ENCODE measurements at places on chromosomes 3 and 15. TPM values are rescaled to one million over a fixed set of nuclear protein-coding genes. Genes with fewer than 3 reads are reported as not detected.

DNA sequence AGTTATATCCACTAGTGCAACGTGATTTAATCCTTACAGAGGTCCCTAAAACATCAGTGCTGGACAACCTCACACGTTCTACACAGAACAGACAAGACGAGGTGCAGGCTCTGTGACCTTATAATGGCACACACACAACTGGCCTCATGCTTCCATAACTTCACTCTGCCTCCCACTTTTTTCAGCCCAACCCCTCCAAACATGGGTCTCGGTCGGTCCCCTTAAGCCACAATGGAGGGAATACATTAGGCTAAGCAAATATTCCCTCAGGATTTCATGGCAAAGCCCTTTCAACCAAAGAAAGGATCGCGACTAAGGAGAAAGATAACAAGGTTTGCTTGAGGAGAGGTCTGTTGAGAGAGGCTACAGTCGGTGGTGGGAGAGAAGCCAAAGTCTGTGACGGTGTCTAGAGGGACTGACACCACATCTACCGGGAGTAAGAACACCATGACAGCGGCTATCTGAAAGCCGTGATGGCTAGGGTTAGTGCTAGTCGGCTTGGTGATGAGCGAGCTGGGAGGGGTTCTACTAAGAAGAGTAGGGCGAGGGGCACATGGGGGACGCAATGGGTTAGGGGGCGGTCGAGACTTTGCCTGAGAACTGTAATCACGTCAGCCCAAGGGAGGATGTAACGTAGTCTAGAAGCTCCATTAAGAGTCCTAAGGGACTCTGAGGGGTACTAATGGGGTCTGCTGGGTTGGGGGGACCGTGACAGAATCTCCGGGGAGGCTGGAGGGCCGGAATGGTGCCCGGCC lies 1.0 kb downstream of the MYO9A start:
- DNase-seq = peak; percentile 28
- peak overlapping the region; percentile 94 for H3K27ac ChIP-seq
- H3K27me3 ChIP-seq = no peaks in the 10 kb centered on the region
- H3K36me3 ChIP-seq = no peaks in the 10 kb centered on the region
- peaks cover 9% of the 10 kb centered on the region for H3K4me1 ChIP-seq

DNA sequence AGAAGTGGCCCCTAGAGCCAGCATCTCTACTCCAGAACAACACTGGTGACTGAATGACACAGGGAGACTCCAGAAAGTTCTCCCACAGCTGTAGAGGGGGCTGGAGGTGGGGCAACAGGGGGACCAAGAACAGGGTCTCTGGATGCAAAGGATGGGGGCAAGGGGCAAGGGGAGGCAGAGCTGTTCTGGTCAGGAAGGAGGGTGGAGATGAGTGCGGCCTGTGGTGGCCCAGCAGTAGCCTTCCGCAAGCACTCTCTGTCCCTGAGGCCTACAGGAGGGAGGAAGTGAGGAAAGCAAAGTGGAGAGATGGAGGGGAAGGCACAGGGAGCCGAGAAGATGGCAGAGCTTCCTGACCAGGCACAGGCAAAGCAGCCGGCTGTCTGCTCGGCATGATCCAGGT lies 56.5 kb downstream of the HOMER2 start:
- DNase-seq = no peak
- no peaks in the 10 kb centered on the region for H3K27me3 ChIP-seq

The APPL1 gene
- total RNA-seq = 20.7 TPM

DNA sequence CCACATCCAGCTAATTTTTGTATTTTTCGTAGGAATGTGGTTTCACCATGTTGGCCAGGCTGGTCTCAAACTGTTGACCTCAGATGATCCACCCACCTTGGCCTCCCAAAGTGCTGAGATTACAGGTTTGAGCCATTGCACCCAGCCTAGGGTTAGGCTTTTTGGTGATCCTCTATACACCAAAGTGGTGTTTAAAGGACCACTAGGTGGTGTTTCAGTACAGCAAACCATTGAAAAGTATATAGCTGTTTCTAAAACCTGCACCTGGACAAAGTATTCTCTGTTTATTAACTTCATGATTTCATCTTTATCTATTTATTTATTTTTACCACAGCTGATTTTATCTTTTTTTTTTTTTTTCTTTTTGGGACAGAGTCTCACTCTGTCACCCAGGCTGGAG lies 68.4 kb downstream of the MINDY2 start:
- H3K27me3 ChIP-seq = no peaks in the 10 kb centered on the region
- no peak overlapping the region for H3K27ac ChIP-seq
- H3K36me3 ChIP-seq = no peaks in the 10 kb centered on the region
- DNase-seq = peak; percentile 14

DNA sequence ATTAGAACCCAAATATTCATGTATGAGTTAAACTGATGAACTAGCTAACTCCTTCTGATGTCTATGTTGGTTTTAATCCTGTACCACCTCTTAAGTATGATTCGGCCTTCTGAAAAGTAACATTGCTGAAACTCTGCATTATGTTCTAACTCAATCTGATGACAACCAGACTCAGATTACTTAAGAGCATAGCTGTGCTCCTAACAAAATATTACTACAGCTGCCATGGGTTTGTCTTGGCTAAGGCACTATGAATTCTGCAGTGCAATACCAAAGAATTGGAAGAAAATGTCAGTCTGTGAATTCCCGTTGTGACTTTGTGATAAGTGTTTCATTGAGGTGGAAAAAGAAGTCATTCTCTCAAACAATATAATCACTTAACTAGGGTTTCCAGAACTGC lies 224.4 kb downstream of the ZMAT3 start:
- H3K4me1 ChIP-seq = no peaks in the 10 kb centered on the region
- H3K27ac ChIP-seq = no peak overlapping the region
- DNase-seq = no peak
- H3K36me3 ChIP-seq = no peaks in the 10 kb centered on the region
- no peak overlapping the region for H3K4me3 ChIP-seq

- no peak for DNase-seq
- H3K4me3 ChIP-seq = no peak overlapping the region
- H3K36me3 ChIP-seq = no peaks in the 10 kb centered on the region
- no peak overlapping the region for H3K27ac ChIP-seq
- no peaks in the 10 kb centered on the region for H3K27me3 ChIP-seq
Measured at GRCh38 chr3:194606941-194607340, 26.3 kb downstream of the TMEM44 start.

GRCh38 chr3:188296761-188297612 lies 143.0 kb downstream of the LPP start:
- peaks cover 16% of the 10 kb centered on the region for H3K4me1 ChIP-seq
- no peaks in the 10 kb centered on the region for H3K36me3 ChIP-seq
- no peak overlapping the region for H3K27ac ChIP-seq
- DNase-seq = peak; percentile 48

GRCh38 chr3:151777880-151778279 lies 36.0 kb upstream of the AADAC start:
- no peak overlapping the region for H3K27ac ChIP-seq
- H3K27me3 ChIP-seq = no peaks in the 10 kb centered on the region
- H3K4me3 ChIP-seq = no peak overlapping the region
- no peaks in the 10 kb centered on the region for H3K36me3 ChIP-seq
- peaks cover 9% of the 10 kb centered on the region for H3K4me1 ChIP-seq

The ULK3 gene
- total RNA-seq = 53.3 TPM

The SLC12A1 gene
- not detected for total RNA-seq

The TRH gene
- not detected for total RNA-seq

DNA sequence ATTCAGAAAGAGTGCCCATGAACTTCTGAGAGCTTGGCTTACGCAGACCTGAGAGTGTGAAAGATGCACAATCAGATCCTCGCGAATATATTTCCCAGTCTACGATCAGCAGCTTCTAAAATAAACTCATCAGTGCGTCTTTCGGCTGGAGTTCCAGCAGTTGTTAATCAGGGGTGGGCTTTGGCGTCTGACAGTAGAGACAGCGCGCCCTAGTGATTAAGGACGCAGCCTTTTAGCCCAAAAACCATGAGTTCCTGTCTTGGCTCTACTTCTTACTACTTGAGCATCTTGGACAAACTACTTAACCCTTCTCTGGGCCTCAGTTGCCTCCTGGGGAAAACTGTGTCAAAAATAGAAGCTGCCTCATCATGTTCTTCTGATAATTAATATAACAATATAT lies 15.8 kb upstream of the ARRDC4 start:
- H3K27me3 ChIP-seq = peaks cover under 1% of the 10 kb centered on the region
- H3K36me3 ChIP-seq = no peaks in the 10 kb centered on the region
- H3K4me1 ChIP-seq = no peaks in the 10 kb centered on the region

DNA sequence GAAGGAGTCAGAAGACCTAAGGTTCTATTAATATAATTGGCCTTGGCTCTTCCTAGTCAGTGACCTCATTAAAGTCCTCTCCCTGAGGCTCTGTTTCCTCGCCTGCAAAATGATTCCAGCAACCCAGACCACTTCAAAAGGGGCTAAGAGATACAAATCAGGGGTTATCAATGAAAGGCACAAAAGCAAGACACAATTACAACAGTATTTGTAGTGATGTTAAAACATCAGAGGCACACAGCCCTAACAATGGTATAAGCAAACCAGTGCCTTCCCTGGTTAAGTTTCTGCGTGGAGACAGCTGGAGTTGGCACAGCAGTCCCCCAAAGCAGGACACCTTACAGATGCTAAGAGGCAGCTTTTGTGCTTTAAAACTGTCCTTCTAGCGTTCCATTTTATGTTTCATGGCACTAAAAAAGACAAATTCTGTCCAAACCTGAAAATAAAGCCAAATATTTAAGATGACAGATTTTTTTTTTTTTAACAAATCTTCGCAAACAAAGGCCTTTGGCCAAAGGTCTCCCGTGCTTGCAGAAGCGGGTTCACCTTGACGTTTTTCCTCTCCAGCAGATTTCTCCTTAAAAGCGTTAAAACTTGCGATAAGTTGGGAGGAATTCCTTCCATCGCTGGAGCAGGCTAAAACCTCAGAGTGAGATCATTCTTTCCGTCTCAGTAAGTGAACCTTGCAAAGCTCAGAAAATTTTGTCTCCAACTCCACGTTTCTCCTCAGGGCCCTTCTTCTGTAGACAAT lies 999 bp downstream of the ZNF280D start:
- H3K27me3 ChIP-seq = no peaks in the 10 kb centered on the region
- peak; percentile 18 for DNase-seq
- H3K27ac ChIP-seq = peak overlapping the region; percentile 94
- peaks cover 37% of the 10 kb centered on the region for H3K4me1 ChIP-seq
- H3K36me3 ChIP-seq = peaks cover 10% of the 10 kb centered on the region

DNA sequence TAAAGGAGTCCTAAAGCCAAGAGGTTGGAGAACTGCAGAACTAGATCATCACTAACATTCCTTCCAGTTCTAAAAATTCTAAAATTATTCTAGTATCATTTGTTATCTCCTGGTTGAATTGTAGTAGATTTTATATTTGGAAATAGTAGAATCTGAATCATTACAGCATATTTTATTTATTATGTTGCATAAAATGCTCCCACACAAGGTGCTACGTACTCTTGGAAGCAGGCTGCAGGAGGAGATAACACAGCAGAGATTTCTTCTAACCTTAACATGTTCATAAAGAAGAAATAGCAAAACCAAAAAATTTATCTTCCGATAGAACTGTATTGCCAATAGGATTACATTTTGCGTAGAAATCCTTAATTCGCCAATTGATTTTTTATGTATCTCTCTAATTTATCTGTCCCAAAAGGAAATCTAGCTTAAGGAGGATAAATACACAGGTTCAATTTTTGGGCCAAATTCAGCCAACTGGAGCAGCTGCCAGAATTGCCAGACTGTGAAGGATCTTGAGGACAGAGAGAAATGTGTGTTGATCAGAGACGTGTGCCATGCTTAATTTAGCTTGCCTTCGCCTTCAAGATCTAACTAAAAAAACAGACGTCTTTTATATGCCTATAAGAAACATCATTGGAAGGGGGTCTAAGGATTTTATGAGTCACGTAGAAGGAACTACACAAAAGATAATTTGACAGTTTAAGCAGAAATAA lies 134.4 kb upstream of the MITF start:
- no peak overlapping the region for H3K27ac ChIP-seq
- DNase-seq = no peak
- H3K36me3 ChIP-seq = no peaks in the 10 kb centered on the region
- H3K27me3 ChIP-seq = no peaks in the 10 kb centered on the region

The MRPL47 gene
- 84.6 TPM for total RNA-seq

DNA sequence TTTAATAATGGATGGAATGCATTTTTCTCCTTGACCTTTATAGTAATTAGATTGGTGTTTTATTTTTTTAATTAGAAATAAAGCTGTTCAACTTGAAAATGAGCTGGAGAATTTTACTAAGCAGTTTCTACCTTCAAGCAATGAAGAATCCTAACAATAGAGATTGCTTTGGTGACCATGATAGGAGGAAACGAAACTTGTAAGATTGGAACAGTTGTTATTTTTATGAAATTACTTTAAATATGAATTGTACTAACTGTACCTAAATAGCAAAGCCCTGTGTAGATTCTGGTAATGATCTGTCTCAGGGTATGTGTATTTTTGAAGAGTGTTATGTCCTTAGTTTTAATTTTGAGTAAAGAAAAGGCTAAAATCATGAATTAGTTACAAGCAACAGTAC lies 44.4 kb downstream of the MFN1 start:
- no peaks in the 10 kb centered on the region for H3K27me3 ChIP-seq
- no peak for DNase-seq
- peaks cover 30% of the 10 kb centered on the region for H3K36me3 ChIP-seq
- H3K4me1 ChIP-seq = no peaks in the 10 kb centered on the region
- no peak overlapping the region for H3K4me3 ChIP-seq

DNA sequence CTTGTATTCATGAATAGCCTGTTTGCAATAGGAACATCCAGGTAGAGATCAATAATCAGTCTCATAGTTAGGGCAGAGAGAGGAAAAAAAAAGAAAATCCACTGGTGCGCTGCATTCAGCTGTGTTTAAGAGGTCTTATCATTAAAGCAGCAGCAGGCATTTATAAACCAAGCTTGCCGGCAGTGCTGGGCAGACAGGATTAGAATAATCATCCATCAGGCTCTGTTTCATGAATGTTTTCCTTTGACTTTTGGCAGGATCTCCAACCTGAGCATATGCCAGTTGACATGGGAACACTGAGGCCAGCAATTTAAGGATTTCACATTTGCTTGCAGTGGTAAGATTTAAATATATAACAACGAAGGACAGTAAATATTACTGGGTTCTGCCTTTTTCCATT lies 305.2 kb upstream of the SEMA6D start:
- H3K4me3 ChIP-seq = no peak overlapping the region
- H3K27ac ChIP-seq = peak overlapping the region; percentile 46
- no peaks in the 10 kb centered on the region for H3K27me3 ChIP-seq
- no peaks in the 10 kb centered on the region for H3K36me3 ChIP-seq
- DNase-seq = peak; percentile 47

The GOLGA8S gene
- total RNA-seq = not detected

GRCh38 chr3:135532021-135532420 lies 433.5 kb upstream of the PPP2R3A start:
- peaks cover 31% of the 10 kb centered on the region for H3K27me3 ChIP-seq
- H3K36me3 ChIP-seq = no peaks in the 10 kb centered on the region
- no peaks in the 10 kb centered on the region for H3K4me1 ChIP-seq
- no peak overlapping the region for H3K27ac ChIP-seq
- DNase-seq = no peak

GRCh38 chr3:8201886-8202285 lies 299.7 kb upstream of the LMCD1 start:
- peaks cover 37% of the 10 kb centered on the region for H3K4me1 ChIP-seq
- H3K4me3 ChIP-seq = no peak overlapping the region
- DNase-seq = peak; percentile 34
- no peaks in the 10 kb centered on the region for H3K36me3 ChIP-seq

The GMNC gene
- total RNA-seq = 1.9 TPM

The RBP2 gene
- total RNA-seq = not detected

The RNF168 gene
- total RNA-seq = 42.9 TPM

Data from A673 (cell line).